ENCODE measurements at places on chromosomes 4 and X.

DNA sequence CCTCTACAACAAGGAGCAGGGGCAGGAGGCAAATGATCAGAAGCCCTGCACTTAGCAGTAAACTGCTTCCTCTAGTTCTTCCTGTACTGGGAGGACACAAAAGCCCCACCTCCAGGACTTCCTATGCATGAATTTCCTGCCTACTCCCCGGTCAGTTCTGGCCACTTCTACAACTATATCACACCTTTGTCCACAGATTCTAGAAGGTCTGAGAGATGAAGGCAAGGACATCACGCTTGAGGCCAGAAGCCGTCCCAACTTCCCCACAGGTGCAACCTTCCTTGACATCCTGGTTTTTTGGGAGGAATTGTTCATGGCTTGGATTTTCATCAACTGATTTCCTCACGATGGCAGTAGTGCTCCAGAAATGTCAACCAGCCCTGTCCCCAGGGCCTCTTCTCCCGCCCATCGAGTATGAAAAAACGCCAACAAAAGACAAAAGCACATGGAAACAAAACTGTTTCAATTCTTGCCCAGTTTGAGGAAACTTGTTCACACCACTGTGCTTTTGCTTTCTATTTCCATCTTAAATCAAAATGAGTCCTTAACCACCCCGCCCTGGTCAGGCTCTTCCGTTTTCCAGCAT lies 206.5 kb upstream of the STK26 start:
- peak; percentile 46 for DNase-seq

GRCh38 chr4:17033025-17033767 lies 134.8 kb upstream of the LDB2 start:
- no peak for DNase-seq

GRCh38 chr4:23697001-23697528 lies 192.8 kb downstream of the PPARGC1A start:
- no peak for DNase-seq

GRCh38 chr4:8560265-8561047 lies 19.7 kb upstream of the GPR78 start:
- no peak for DNase-seq

DNA sequence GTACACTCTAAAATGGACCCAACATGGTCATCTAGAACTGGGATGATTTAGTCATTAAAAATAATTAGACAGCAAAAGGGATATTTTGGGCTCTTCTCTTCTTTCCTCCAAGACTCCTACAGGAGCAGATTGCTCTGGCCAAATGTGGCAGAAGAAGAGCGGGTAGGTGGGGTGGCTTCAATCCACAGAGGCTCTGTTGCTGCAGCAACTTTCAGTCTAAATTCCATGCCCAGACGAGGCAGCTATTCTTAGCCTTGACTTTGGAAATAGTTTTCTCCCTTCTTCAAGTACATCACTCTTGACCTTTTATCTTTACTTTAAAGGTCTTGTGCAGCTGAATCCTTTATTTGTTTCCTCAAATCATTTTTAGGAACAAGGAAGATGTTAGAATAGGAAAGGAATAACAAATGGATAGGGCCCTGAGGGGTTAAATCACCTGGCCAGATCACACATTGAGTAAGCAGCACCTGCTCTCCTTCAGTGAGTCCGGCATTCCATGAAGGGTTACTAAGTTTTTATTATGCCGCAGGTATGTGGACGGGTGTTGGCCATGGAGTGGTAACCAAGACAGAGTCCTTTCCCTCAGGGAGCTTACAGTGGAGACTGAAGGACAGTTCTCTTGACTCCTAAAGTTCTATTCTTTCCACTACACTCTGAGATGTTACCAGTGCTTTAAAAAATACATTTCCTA lies 19.3 kb upstream of the SORBS2 start:
- no peak for DNase-seq

DNA sequence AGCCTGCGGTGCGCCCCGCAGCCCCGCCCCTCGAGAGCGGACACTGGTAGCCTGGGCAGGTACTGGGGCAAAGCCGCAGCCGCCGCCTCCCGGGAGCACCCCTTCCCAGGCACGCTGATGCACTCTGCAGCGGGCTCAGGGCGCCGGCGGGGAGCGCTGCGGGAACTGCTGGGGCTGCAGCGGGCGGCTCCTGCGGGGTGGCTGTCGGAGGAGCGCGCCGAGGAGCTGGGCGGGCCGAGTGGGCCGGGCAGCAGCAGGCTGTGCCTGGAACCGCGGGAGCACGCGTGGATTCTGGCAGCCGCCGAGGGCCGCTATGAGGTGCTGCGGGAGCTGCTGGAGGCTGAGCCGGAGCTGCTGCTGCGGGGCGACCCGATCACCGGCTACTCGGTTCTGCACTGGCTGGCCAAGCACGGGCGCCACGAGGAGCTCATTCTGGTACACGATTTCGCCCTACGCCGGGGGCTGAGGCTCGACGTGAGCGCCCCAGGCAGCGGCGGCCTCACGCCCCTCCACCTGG lies 401 bp downstream of the SOWAHD start:
- no peak for DNase-seq

Data from activated T-cell treated with anti-CD3 and anti-CD28 coated beads for 1 hour (primary cell).